ENCODE measurements at places on chromosomes 1 and 21.

DNA sequence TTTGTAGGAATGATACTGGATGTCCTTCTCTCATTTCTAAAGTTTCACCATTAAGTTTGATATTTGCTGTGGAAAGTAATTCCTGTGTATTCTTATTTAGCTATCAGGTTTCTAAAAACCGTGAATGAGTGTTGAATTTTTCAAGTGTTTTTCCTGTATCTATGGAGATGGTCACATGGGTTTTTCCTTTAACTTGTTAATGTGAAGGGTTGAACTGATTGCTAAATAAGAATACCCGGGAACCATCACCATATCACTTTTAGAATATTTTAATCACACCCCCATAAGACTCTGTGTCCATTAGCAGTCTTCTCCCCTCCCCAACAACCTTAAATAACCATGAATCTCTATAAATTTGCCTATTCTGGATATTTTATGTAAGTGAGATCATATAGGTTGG, 16.5 kb upstream of the ASAP3 start:
- DNase-seq = no peak

DNA sequence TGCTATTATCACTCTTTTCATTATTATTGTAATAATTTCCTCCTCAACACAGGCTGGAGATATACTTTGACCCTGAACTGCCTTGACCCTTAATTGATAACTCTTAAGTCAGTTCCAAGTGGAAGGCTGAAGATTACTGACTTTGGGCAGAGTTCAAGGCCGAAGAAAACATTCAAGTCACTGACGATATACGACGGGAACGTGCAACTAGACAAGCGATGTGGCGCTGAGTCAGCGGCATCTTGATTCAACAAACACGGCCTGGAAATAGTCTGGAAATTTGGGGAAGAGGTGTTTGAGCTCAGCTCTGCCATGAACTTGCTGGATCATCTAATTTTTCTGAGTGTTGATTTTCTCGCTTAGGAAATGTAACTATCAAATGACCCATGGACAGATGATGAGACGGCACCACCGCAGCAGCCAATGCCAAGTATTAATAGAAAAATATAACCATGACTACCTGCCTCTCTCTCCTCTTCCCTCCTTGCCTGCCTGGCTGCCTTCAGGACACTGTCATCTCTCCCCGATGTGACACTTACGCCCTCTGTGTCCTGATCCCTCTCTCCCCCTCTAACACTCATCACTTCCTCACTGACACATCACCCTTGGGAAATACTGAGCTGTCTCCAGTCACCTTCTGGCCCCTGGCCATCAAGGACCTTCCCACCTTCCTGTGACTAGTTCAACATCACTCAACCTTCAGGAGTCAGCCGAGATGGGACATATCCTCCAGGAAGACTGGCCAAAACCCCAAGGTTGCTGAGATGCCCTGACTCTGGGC, 49.4 kb downstream of the TMCO4 start:
- DNase-seq = no peak

GRCh38 chr1:234585330-234586055, 24.5 kb downstream of the IRF2BP2 start:
- DNase-seq = no peak

DNA sequence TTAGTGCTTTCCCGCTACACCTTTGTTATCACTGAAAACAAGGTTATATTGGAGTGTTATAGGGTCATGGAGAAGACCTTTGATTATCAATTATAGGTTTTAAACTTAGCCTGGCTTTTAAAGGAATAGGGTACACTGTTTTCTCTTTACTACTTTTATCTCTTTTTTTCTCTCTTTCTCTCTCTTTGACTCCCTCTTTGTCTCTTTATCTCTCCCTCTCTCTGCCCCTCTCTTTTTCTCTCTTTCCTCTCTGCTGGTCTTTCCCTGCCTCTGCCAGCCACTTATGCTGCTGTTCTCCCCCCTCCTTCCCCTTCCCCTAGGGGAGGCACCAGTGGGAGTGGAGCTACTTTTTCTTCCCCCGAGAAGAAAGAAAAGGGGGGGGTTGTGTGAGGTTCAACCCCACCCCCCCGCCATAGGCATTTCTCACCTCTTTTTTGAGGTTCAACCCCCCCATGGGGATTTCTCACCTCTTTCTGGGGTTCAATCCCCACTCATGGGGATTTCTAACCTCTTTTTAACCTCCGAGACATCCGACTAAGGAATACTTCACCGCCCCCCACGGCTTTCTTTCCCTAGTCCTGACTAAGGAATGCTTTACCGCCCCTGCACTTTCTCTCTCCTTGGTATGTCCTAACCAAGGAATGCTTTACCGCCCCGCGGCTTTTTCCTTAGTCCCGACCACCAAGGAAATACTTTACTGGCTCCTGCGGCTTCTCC, 17.2 kb upstream of the ZBTB8B start:
- DNase-seq = no peak

GRCh38 chr1:54378157-54378873, 27.9 kb downstream of the SSBP3 start:
- DNase-seq = no peak

- no peak for DNase-seq
Observed at GRCh38 chr21:31370893-31371544, 27.0 kb upstream of the TIAM1 start.

GRCh38 chr1:171740356-171740863, 1.5 kb downstream of the VAMP4 start:
- no peak for DNase-seq

DNA sequence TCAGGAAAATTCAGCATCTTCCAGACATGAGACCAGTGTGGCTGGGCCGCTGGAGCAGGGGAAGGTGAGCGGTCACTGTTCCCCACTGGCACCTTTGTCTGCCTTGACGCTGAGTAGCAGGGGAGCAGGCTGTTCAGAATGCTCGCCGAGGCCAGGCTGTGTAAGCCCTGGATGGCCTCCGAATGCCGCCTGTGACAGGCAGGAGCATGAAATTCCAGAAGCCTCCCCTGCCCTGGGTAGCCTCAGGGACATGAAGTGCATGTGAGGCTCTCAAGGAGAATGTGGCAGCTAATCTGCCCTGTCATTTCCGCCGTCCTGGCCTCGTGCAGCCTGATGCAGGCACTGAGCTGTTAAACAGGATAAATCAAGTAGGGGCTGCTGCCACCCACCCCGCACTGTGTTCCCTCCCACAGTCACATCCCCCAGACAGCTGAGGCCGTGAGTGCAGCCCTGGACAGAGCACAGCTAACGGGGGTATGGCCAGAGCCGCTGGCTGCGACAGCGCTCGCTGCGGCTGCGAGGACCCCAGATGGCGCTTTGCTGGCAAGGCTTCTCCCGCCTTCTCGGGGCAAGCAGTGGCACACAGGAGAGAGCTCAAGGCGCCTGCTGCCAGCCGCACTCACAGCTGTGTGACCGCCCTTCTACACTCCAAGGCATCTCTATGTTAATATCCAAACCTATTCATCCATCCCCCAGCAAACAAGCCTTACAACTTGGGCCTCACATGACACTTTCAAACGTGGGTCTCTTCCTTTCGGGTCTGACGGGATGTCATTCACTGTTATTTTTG, 105.0 kb upstream of the COL6A1 start:
- DNase-seq = no peak

- DNase-seq = peak; percentile 87
Observed at GRCh38 chr1:153617663-153618062, 1.5 kb upstream of the S100A14 start.

DNA sequence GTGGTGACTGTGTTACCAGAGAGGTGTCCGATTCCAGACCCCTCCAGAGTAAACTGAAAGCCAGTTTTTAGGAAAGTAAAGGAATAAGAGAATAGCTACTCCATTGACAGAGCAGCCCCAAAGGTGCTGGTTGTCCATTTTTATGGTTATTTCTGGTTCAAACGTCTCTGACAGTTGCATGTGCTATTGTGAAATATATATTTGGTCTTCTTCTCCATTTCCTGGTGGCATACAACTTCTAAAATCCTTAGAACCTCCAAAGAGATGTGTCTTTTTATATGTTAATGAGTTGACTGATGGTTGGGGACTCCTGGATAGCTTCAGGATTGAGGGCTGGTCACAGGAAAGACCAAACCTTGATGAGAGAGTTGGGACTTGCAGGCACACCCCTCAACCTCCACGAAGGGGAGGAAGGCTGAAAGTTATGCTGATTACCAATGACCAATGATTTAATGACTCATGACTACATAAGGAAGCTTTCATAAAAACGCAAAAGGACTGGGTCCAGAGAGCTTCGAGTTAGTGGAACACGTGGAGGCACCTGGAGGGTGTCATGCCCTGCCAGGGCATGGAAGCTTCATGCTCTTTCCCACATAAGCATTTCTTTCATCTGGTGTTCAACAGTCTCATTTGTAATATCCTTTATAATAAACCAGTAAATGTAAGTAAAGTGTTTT, 100.7 kb downstream of the SLC16A1 start:
- no peak for DNase-seq

DNA sequence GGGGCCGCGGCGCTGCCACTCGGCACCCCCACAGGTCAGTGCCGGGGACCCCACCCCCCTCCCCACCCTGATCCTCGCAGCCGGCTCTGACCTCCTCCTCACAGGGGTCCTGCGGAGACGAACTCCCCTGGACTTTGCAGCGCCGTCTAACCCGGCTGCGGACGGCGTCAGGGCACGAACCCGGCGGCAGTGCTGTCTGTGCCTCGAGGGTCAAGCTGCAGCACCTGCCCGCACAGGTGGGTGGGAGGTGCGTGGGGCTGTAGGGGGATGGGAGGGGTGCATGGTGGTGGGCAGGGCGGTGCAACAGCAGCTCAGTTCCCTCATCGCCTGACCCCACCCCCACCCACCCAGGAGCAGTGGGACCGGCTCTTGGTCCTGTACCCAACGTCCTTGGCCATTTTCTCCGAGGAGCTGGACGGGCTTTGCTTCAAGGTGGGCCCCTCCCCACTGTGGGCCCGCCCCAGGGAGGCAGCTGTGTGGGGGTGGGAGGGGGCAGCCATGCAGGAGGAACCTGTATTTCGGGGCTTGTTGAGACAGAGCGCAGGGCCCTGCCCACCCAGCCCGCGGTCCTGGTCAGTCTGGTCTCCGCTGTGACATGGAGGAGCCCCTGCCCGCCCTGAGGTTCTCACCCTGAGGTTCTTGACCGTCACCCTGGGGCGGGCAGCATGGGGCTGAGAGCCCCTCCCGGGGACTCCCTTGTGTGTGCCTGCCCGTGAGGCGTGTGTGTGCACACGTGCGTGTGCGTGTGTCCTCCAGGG, 4.9 kb downstream of the PLEKHN1 start:
- DNase-seq = no peak

DNA sequence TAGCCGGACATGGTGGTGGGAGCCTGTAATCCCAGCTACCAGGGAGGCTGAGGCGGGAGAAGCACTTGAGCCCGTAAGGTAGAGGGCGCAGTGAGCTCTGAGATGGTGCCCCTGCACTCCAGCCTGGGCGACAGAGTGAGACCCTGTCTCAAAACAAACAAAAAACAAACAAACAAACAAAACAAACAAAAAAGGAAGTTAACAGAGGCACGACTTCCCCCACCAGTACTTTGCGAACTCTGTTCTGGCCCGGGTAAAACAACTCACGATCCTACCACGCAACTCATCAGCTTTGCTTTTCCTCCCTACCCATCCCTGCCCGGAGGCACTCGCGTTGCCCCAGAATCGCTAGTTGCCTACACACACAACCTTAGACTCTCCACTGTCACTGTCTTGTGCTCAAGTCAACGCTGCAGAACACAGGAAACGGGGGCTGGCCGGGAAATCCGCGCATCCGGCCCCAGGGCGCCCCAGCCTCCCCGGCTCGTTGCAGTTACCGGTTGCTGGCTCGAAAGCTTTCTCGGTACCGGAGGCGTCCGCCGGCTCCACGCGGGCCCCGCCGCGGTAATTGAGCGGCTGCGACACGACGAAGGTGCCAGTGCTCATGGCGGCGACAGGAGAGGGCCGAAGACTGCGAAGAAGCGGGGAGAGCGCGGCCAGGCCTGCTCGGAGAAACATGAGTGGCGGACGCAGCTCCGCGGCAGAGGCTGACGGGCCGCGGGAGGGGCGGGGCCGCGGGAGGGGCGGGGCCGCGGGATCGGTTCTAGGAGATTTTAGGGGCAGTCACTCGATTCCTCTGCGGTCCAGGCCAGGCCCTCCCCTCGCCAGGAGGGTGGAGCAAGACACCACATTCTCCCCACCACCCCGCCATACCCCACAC, at the start of gene ALDH9A1:
TSS of gene ALDH9A1 (minus strand) at position 682 of the 880 bp plus-strand sequence. CDS start at position 678, 4 bp downstream.
- peak; percentile 92 for DNase-seq

- no peak for DNase-seq
Observed at GRCh38 chr1:168972225-168972624, 134.3 kb upstream of the ATP1B1 start.

DNA sequence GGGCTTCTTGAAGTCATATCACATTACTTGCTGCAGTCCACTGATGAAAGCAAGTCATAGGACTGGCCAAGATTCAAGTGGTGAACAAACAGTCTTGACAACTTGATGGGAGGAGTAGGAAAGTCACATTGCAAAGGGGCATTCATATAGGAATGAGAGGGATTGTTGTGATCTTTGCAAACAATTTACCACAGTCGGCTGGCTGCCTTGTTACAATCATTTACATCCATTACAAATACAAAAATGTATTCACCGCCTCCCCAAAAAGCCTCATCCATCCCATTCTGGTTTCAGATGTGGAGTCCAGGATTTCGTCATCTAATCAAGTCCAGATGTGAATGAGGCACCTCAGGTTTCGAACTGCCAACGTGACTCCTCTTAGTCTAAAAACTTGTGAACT, 26.8 kb downstream of the GORAB start:
- no peak for DNase-seq

DNA sequence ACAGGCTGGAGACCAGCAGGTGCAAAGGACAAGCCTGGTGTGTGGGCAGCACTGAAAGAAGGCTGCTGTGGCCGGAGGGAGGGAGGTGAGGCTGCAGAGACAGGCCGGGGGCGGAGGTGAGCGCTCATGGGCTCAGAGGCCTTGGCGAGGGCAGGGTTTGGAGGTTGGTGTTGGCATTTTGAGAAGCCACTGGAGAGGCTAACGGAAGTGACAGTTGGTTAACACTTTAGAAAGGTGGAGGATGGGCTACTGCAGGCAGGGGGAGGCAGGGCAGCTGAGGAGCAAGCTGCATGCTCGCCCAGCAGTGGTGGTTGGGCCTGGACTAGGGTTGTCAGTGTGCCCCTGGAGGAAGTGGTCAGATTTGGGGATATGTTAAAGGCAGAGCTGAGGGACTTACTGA, 37.5 kb downstream of the QSOX1 start:
- DNase-seq = no peak

GRCh38 chr21:42524341-42525028, 10.8 kb downstream of the SLC37A1 start:
- DNase-seq = peak; percentile 71

GRCh38 chr1:185846672-185847444, 112.7 kb downstream of the HMCN1 start:
- DNase-seq = no peak

DNA sequence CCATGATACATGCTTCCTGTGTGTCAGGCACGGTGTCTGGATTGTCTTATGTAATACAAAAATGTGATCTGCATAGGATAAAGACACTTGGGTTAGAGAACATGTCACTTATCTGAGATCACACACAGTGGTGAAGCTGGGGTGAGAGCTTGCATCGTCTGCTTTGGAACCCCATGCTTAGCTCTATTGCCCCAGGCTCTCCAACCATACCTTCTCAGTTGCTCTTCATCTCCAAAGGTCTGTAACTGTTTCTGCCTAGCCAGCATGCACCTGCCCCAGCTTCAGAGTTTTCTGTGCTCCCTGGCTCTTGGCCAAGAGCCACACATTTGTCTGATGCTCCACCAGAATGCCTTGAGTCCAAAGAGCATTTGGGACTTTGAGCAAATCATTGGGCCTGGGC, 93.9 kb upstream of the COG2 start:
- DNase-seq = no peak

Measured in mucosa of descending colon (tissue), 3 donors.